ENCODE measurements at places on chromosomes 3 and 15.

- DNase-seq, result no peak
These were observed 28.6 kb downstream of the FAM174B start for GRCh38 chr15:92627014-92627413.

GRCh38 chr15:38670128-38671005, 105.8 kb upstream of the RASGRP1 start:
- DNase-seq, result peak; percentile 37

DNA sequence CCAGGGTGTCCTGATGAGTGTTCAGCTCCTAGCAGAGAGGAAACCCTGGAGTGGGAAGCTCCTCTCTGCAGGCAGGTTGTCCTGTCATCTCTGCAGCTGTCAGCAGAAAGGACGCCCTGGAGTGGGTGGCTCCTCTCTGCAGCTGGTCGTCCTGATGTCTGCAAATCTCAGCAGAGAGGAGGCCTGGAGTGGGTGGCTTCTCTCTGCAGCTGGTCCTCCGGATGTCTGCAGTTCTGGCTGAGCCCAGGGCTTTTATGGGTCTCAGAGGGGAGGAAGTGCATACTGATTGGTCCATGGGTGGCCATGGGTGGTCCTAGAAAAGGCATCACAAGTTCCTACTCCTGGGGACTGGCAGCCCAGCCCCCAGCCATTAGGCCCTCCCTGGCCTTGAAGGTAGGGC, 102.6 kb upstream of the BNIP2 start:
- no peak for DNase-seq

- peak; percentile 47 for DNase-seq
These were observed 2.2 kb downstream of the MAPK6 start for GRCh38 chr15:52021128-52021671.

- no peak for DNase-seq
These were observed 3.1 kb upstream of the HLTF start for GRCh38 chr3:149089395-149089794.

All from stimulated activated CD8-positive, alpha-beta memory T cell treated with anti-CD3 and anti-CD28 coated beads, Interleukin-4, amount 100 ng/mL, for 24 hours (primary cell).